Renal pelvis (tissue), 12 donors: ENCODE measurements at places on chromosomes 11 and 22. TPM values are rescaled to one million over a fixed set of nuclear protein-coding genes. Genes with fewer than 3 reads are reported as not detected.
A peak's percentile ranks its signal among the peaks of the same experiment; 100 is the strongest.

GRCh38 chr11:10385696-10386095 is 69.4 kb upstream of the AMPD3 start:
- DNase-seq, result no peak

- DNase-seq, result no peak
Measured at GRCh38 chr11:94417386-94417987, 16.3 kb upstream of the GPR83 start.

- DNase-seq, result no peak
Measured at GRCh38 chr11:2363577-2364370, 13.3 kb upstream of the CD81 start.

The HIC2 gene
- polyA plus RNA-seq, result 9.7 TPM

The ASPHD2 gene
- polyA plus RNA-seq, result 3.9 TPM

DNA sequence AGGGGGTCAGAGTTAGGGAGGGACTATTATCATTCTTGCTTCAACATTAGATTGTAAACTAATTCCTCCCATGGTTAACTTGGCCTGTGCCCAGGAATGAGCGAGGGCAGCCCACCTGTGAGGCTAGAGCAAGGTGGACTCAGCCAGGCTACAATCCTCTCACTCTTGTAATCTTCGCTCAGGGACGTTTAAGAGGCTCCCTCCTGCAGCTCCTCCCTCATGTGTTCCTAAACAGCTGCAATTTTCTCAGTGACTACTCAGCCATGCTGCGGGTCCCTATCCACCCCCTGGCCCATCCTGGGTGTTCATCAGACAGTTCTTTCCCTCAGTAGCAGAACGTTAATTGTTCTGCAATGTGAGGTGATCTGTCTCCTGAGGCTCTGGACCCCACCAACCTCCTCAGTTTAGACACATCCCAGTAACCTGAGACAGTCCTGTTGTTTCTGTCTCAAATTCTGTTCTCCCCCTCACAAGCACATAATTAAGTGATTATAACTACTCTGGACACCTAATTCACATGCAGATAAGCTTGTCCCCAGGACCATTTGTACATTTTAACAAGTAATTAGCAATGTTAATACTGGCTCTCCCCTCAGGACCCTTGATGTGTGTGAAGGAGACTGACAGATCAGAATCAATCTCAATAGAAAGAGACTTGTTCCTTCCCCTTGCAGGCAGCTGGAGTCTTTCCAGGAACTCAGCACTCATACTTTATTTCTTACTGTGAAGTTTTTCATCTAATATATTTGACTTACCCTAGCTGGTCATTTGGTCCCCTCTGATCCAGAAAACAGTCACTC is 337.2 kb upstream of the B3GAT1 start:
- DNase-seq, result no peak

DNA sequence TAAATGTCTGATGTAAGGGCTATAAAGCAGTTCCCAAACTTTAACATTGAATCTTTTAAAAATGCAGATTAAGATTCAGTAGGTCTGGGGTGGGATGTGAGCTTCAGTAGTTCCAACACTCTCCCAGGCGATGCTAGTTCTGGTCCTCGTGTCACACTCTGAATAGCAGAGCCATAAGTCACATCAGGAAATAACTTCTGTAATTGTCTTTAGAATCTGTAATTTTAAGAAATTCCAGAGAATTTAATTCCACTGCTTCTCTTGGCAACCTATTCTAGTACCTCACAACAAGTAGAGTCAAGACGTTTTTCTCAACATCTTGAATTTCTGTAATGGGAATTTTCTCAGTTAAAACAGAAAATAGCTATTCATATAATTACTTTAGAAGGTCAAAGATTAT is 223.1 kb downstream of the TMEM135 start:
- DNase-seq, result no peak

The RABL2B gene
- 78.0 TPM for polyA plus RNA-seq

DNA sequence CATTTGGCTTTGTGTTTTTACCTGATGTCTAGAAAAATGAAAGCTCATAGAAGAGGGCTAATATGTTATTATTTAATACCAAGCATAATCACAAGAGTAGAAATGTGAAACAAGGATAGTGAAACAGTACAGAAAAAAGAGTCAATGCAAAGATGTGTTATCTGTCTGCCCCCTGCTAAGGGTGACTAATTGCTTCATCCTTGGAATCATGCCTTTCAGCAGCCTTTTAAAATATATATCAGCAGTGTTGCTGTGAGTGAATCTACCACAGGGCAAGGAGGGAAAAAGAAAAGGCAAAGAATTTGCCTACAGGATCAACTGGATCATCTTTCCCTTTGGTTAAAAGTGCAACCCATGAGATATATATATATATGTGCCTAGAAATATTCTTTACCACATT is 867.2 kb upstream of the RAG2 start:
- DNase-seq, result no peak

GRCh38 chr11:125398994-125399640 is 96.9 kb downstream of the FEZ1 start:
- no peak for DNase-seq

The PRRG4 gene
- polyA plus RNA-seq, result 5.8 TPM

GRCh38 chr11:47220401-47220821 is 5.6 kb downstream of the DDB2 start:
- DNase-seq, result no peak

- no peak for DNase-seq
Measured at GRCh38 chr11:131370901-131371790, 731 bp downstream of the NTM start.

DNA sequence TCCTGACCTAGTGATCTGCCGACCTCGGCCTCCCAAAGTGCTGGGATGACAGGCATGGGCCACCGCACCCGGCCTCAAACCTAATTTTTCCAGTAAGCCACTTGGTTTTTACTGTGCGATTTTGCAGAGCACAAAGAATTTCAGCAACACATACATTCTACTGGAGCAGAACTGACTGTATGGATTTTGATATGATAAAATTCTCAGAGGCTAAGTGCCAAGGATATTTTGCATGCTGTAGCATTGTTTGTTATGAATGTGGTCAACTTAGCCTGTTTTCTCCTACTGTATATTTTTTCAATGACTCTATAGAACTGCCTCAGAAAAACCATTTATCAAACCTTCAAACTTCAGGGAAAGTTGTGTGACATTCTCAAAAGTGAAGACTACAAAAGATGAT is 89.2 kb downstream of the FAT3 start:
- no peak for DNase-seq

DNA sequence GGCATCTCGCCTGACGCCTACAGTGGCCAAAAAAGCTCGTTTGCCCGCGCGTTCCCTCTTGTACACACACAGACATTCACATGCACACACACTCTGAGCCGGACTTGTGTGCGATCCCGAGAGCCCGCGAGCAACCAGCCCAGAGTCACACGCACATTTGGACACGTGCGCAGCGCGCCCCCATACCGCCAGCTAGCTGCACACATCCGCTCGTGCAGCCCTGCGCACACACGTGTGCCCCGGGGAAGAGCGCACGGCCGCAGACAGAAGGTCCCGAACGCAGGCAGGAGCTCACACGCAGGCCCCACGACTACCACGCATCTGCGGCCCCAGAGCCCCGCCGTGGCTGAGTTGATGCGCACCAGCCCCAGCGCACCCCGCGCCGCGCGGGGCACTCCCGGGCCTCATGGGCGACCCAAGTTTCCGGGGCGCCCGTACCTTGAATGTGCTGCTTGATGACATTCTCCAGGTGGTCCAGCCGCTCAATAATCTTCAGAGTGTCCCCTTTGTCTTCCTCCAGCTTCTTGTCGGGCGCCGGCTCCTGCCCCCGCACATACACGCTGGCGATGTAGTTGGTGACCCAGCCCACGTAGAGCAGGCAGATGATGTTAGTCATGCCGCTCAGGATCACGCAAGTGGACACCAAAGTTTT is 758 bp downstream of the GALNT18 start:
- no peak for DNase-seq

DNA sequence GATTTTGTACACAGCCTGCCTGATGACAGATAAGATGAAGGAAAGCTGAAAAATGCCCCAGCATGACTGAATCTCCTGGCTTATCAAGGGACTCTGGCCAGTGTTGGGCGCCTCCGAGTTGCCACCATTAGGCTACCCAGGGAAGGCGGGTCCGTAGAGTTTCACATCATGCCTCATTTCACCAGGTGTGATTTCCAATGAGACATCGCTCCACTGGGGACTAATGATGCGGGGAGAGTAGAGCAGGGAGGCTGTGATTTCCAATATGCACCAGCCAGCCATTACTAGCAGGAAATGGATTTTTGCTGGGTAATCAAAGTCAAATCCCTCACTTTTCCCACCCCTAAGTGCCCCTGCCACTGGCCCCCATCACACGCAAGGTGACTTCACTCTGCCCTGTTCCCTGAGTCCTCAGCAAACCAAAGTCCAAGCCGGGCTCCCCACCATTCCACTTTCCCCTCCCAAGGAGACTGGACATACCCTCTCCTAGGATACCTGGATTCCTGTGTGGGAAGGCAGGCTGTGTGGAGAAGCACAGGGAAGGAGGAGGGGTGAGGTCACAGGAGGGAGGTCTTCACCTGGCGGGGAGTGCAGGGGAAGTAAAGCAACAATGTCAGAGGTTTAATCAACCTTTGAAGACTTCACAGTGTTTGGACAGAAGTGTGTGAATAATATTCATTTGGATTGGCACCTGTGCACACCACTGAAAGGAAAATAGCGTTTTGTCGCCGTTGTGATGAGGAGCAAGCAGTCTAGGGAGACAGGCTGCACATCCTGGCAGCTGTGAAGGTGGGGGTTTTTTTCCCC is 613.3 kb upstream of the CADM1 start:
- DNase-seq, result no peak

The BRSK2 gene
- polyA plus RNA-seq, result 0.98 TPM

- no peak for DNase-seq
Measured at GRCh38 chr22:23058481-23059283, 11.6 kb upstream of the GNAZ start.

GRCh38 chr22:21922370-21923162 is 30.1 kb downstream of the PPM1F start:
- no peak for DNase-seq

- DNase-seq, result no peak
Measured at GRCh38 chr22:42452916-42453315, 20.7 kb upstream of the NFAM1 start.

- no peak for DNase-seq
Measured at GRCh38 chr11:122179961-122180834, 64.2 kb upstream of the BLID start.

GRCh38 chr22:19271856-19272535 is 19.5 kb downstream of the CLTCL1 start:
- no peak for DNase-seq

The MYOD1 gene
- polyA plus RNA-seq, result not detected

The ZNRF3 gene
- 28.2 TPM for polyA plus RNA-seq

GRCh38 chr11:44248109-44248508 is 61.8 kb downstream of the ALX4 start:
- no peak for DNase-seq

DNA sequence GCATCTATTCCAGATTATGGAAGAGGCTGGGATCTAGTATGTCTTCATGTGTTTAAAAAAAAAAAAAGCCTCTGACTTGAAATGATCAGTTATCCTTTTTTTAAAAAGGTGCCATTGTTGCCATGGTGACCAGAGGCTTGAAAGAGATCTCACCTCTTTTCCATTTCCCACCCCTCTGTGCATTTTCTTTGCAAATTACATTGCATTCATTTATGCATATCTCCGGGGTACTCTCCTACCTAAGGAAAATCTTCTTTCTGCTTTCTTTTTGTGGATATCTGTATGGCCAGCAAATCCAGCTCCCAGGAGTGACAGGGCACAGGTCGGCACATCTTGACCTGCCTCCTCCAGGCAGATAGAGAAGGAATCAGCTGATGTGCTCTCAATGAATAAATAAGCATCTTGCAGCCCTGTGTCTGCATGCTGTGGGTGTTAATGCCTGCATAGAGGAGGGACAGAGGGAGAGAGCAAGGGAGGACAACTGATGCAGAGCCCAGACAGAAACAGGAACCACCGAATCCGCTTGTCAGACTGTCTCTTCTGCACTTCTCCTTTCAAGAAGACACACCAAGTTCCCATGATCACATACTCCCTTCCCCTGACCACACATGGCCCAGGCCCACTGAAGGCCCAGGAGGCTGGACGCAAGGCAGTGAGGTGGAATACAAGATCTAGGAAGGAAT is 50.9 kb downstream of the CWC15 start:
- no peak for DNase-seq

DNA sequence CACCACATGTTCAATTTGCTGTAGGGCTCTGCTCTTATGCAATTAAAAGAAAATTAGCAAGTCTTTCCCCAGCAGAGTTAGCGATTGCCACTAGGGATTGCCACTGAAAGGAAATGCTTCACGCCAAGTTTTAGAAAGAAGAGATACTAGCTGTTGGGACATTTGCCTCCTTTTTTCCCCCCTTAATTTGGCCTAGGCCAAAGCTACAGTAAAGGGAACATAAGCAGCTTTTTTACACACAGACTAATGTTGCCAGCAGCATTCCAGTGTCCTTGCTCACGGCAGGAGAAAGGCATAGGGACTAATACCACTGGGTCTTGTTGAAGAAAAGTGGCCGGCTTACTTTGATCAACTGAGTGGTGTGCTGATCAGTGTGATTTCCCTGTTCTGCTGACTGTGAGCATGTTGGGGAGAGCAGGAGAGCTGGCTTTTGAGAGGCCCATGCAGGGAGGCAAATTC is 71.2 kb downstream of the PHF21A start:
- peak; percentile 41 for DNase-seq

DNA sequence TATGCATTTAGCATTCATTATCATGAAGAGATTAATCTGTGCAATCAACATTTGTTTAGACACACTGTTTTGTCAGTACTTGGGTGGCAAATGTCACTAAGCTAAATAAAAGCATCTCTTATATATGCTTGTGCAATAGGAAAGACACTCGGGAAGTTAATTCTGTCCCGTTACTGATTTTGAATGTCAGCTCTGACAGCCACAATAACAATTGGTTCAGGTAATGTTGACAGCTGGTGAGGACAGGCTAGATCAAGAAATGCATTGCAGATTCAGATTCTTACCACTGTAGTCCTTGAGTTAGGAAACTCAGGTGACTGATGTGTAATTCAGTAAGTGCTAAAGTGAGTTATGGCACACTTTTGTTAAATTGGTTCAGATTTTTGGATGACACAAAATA is 523.8 kb upstream of the FAT3 start:
- no peak for DNase-seq

GRCh38 chr22:37581504-37581903 is 1.6 kb upstream of the LGALS2 start:
- no peak for DNase-seq

GRCh38 chr11:14549891-14550290 is 29.7 kb upstream of the PSMA1 start:
- DNase-seq, result no peak

The KCTD14 gene
- polyA plus RNA-seq, result 11.4 TPM

DNA sequence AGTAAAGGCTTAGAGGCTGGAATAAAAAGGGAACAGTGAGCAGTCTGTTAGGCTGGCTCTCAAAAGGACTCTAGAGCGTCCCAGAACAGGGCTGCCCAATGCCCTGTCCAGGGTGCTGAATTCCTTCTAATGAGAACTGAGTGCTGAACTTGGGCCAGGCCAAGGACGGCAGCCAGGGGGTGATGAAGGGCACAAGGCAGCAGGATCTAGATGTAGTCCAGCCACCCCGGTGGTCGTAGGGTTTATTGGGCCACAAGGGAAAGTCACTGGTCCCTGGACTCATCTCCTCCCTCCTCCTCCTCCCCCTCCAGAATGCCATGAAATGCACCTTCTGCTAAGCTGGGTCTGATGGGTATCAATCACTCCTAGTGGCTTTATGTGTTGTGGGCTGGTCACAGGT is 19.2 kb downstream of the NPTXR start:
- peak; percentile 90 for DNase-seq

GRCh38 chr11:67302571-67303131 is 679 bp upstream of the SSH3 start:
- DNase-seq, result no peak
